Amniotic stem cell (primary cell): ENCODE measurements at places on chromosomes 6 and 20.

DNA sequence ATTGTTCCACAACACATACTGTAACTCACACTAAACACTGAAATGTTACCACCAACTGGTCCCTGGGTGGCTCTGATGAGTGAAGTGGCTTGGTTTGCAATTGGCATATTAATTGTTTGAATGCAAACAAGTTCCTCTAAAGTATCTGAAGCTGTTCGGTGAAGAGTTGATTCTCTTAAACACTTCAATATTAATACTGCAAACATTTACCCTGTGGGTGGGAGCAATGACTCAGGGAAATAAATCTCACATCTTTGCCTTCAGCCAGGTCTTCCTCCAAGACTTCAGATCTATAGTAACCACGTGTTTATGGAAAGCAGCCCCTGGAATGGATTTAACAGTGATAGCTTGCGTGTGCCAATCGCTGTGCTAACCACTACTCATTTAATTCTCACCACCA, 176.0 kb downstream of the MAFB start:
- DNase-seq: no peak

GRCh38 chr6:159017757-159018559, 18.0 kb upstream of the RSPH3 start:
- no peak for DNase-seq

- no peak for DNase-seq
These were observed 175.5 kb downstream of the RFPL4B start for GRCh38 chr6:112522587-112522986.

GRCh38 chr6:64890609-64891008, 816.4 kb downstream of the EYS start:
- no peak for DNase-seq

- no peak for DNase-seq
These were observed 52.6 kb upstream of the MC3R start for GRCh38 chr20:56195946-56196345.

DNA sequence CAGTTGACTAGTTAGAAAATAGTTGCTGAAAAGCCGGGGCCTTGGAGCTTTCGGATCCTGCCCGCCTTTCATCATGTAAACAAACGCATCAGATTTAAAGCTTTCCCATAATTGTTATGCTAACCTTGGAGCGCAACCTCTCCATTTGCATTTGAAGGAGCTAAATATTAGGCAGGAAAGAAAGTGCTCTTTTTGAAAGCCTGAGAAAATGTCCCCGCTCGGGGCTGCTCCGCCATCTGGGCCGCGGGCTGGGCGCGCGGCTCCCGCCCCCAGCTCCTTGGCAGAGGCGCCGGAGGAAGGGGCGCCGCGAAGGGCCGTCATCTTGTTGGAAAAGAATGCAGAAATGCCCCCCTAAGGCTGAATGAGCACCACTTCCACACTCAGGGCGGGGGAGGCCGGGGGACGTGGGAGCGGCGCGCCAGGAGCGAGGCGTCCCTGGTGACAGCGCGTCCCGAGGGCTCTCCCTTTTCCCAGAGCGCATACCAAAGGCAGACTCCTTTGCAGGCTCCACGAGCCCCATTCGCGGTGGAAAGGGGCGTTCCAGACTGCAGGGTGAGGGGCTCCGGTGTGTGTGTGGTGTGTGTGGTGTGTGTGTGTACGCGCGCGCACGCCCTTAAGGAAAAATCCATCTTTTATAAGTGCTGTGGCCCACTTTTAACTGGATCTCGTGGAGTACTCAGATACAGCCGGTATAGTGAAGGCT, 145.6 kb upstream of the ID4 start:
- DNase-seq: no peak

- DNase-seq: no peak
These were observed 59.2 kb upstream of the KIF25 start for GRCh38 chr6:167937948-167938911.

DNA sequence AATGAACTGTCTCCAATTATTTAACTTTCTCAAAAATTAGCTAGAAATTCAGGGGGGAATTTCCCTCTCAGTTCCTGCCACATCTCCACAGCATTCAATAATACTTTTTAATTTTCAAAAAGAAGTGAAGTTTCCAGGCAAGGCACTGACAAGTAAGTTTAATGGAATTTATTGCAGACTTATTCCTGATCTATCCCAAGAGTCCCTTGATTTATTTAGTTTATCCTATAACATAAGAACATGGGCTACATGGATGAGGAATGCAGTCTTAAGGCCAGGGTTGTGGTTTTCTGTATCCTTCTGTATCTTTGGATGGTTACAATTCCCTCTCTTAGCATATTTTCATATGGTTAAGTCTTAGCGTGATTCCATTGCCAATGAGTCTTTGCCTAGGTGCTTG, 126.5 kb downstream of the TSHZ2 start:
- no peak for DNase-seq

DNA sequence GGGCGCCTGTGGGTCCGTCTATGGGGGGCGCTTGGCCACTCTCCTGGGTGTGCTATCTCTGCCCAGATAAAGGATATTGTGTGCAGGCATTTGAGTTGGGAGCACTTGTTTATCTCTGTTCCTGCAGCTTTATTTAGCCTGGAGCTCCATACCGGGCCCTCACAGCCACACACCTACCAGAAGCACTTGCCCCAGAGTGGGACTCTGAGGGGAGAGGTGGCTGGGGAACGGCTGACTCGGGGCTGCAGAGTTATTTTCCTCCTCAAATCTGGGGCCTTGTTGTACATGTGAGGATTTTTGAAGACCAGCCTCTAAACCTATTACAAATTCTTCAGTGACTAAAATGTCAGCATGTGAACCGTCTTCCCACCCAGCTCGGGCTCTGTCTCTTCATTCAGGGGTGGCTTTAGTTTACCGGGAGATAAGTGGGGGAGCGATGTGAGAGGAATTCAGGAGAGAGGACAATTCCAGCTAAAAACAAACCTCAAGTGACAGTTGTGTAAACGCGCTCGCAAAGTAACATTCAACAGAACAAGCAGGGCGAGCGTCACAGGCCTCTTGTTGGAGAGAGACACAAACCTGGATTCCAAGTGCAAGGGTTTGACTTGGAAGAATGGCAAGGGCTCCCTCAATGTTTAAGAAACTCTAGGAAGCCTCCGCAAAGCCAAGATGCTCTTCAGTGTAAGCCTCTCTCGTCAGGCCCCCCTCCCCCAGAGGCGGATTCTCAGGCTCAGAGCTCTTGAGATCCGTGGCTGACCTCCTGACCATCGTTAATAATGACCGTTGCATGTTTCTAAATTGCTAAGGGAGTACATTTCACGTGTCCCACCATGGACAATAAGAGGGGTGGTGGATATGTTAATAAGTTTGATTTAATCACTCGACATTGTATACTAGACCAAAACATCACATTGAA, 548.9 kb downstream of the QKI start:
- no peak for DNase-seq

- DNase-seq: no peak
These were observed 35.7 kb upstream of the IER3 start for GRCh38 chr6:30779850-30780641.

DNA sequence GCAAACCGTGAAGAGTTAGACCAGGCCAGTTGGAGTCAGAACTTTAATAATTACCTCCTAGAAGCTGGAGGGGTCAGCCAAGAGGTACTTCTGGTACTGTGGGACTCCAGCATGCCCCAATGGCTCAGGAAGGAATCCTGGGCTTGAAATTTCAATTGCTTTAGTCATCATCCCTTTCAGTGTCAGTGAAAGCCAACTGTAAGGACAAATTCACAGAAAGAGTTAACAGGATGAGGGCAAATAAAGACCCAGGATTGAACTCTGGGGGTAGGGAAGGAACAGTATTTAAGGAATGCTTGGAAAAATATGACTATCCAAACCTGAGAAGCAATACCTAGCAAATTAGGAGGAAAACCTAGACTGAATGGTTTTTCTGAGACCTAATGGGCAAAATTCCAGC, 735.1 kb upstream of the MARCKS start:
- DNase-seq: peak; percentile 46

DNA sequence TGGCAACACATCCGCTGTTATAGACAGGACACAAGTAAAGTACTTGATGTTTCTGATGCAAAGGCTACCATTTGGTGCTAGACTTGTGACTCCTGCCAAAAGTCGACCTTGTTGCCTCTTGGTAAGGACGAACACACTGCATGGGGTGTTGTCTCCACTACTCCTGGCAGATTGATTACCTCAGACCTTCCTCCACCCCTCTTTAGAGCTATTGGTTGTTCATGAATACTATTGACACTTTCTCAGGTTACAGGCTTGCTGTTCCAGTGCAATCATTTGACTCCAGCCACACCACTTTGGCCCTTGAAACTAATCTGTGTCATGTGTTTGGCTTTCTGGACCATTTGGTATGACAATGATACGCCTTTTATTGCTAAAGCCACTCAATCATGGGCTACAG, 62.3 kb downstream of the TRMT11 start:
- DNase-seq: no peak

- no peak for DNase-seq
These were observed 144.2 kb downstream of the ARHGAP18 start for GRCh38 chr6:129565811-129566210.

- no peak for DNase-seq
These were observed 812.8 kb upstream of the SLC35B3 start for GRCh38 chr6:9248133-9248532.

DNA sequence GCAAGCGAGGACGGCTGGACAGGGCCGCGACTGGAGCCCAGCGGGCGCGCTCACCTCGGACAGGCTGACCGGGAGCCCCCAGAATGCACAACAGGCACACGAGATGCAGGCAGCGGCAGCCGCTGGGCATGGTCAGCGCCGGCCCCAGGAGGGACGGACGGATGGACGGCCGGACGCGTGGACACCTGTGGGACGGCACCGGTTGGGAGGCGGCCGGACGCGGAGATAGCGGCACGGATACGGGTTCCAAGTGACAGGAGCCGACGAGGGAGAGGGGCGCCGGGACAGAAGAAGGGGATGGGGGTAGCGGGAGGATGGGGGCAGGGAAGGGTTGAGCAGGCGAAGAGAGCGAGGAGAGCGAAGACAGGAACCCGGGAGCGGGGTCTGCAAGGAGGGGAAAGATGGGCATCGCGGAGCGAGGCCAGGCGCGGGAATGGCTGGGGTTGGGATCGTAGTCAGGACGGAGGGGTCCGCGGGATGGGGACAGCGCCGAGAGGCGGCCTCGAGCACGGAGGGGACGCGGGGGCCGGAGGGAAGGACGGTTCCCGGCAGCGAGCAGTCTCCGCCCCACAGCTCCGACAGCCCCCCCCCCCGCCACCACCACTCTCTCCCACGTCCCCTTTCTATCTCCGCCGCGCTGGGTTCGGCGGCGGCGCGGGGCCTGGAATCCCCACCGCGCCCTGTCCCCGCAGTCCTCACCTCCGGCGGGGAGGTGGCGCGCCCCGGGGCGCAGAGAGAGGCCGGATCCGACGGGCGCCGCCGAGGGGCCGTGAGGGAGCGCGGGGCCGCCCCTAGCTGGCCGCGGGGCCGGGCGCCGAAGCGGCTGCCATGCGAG, 435 bp downstream of the DLK2 start:
- DNase-seq: peak; percentile 81

- no peak for DNase-seq
These were observed 23.8 kb upstream of the LAMP5 start for GRCh38 chr20:9490631-9491030.

GRCh38 chr6:35824552-35825192, 19.5 kb downstream of the LHFPL5 start:
- DNase-seq: no peak

DNA sequence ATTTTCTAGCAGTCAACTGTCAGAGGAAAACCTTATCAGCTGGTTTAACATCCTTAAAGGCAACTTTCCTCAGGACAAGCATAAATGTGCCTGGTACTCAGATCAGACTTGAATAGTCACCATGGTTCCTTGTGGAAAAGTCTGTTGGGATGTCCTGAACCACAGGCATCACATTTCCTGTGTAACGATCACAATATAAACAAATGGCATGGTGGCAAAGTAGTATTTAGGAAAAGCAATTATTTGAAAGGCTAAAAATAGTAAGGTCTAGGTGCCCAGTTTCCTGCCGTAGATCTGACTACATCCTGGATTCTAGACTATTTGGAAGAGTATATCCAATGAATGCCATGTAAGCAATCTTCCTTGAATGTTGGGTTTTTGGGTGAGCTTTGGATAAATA, 271.9 kb upstream of the AGPAT4 start:
- DNase-seq: no peak

DNA sequence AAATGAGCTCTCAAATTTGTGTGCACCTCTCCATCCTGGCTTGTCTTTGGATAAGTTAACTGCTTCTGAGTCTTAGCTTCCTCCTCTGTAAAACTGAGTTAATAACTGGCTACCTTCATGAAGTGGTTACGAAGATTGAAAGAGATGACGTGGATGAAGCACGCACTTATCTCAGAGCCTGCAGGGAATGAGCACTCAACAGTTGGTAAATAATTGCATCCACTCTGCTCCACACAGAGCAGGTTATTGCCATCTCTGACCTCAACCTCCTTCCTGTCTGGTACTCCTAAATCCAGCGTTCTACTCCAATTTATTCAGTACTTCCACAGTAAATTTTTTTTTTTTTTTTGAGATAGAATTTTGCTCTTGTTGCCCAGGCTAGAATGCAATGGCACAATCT, 6.9 kb downstream of the AURKA start:
- no peak for DNase-seq
